ENCODE measurements at places on chromosomes 5 and 9. TPM values are rescaled to one million over a fixed set of nuclear protein-coding genes. Genes with fewer than 3 reads are reported as not detected.

ZFP37 gene
- total RNA-seq: 1.2 TPM

CD14 gene
- 1.6 TPM for total RNA-seq

MED7 gene
- total RNA-seq: 8.4 TPM

SLC22A4 gene
- total RNA-seq: 1.7 TPM

PRR7 gene
- 5.3 TPM for total RNA-seq

PTGER4 gene
- total RNA-seq: 20.6 TPM

PDE6A gene
- total RNA-seq: not detected

TCF7 gene
- 2.8 TPM for total RNA-seq

SPINK13 gene
- not detected for total RNA-seq

PCDHB6 gene
- 0.37 TPM for total RNA-seq

GNA14 gene
- total RNA-seq: 4.4 TPM
